Right lobe of liver (tissue), 6 donors: ENCODE measurements at places on chromosomes 3 and 15. TPM values are rescaled to one million over a fixed set of nuclear protein-coding genes. Genes with fewer than 3 reads are reported as not detected.

GRCh38 chr3:143239031-143239430 lies 119.5 kb downstream of the CHST2 start:
- no peak overlapping the region for H3K4me3 ChIP-seq
- H3K27ac ChIP-seq = no peak overlapping the region
- no peaks in the 10 kb centered on the region for H3K36me3 ChIP-seq
- no peaks in the 10 kb centered on the region for H3K4me1 ChIP-seq

- no peak overlapping the region for H3K27ac ChIP-seq
- no peak overlapping the region for H3K4me3 ChIP-seq
- no peaks in the 10 kb centered on the region for H3K4me1 ChIP-seq
- H3K36me3 ChIP-seq = peaks cover 4% of the 10 kb centered on the region
These were observed 3.2 kb downstream of the XYLB start for GRCh38 chr3:38349684-38350359.

DNA sequence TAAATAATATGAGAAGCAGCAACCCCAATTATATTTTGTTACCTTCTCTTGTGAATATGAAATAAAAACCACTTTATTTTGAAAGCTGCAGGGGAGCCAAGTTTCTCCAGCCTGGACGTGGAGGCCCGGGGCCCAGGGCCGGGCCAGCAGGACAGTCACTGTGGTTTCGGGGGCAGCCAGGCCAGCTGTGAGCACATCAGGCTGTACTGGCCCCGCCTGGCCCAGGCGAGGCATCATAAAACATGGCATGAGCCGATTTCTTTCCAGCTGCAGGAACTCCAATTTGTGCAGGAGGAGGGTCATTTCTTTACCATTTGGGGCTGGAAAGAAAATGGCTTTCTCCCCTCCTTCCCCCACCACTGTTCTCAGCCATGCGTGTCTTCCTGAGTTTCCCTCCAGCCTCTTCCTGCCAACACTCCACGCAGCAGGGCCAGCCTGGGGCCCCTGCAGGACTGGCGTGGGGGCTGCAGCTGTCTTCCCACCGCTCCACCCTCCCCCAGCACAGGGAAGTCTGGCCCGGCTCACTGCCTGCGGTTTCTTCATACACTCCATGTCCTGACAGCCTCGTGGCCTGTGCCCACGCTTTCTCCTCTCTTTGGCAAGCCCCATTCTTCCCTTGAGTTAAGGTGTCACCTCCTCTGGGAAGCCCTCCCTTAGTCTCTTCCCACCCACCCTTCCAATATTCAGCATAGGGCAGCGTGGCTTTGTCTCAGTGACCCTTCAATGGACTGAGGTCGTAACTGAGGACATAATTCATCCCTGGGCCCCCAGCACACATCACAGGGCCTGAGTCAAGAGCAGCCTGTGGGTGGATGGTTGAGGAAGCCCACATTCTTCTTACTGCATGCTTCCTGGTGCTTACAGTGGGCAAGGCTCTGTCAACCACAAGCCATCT lies 135.8 kb downstream of the CHSY1 start:
- H3K4me1 ChIP-seq = no peaks in the 10 kb centered on the region
- no peaks in the 10 kb centered on the region for H3K36me3 ChIP-seq
- DNase-seq = no peak
- H3K27ac ChIP-seq = no peak overlapping the region
- no peaks in the 10 kb centered on the region for H3K27me3 ChIP-seq
- H3K4me3 ChIP-seq = no peak overlapping the region

Gene PRSS50
- 0.42 TPM for total RNA-seq

Gene MUC13
- not detected for total RNA-seq

DNA sequence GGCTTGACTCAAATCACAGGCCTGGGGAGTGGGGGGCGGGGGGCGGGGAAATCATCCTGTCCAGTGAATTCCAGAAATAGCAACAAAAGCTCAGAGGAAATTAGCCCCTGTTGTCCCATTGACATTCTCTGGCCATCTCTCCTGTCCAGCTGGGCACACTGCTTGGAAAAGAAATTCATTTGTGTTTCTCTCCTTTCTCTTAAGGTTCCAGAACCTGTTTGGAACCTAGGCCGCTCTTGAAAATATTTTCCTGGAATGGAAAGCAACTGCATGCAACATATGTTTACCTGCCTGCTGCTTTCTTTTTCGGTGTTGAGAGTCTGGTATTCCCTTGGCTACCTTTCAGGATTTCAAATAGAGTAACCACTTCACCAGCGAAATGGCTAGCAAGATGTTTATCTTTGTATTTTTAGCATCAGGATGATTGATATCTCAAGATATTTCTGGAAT lies 169.0 kb downstream of the GHSR start:
- H3K36me3 ChIP-seq = no peaks in the 10 kb centered on the region
- no peak overlapping the region for H3K4me3 ChIP-seq
- no peak for DNase-seq
- no peaks in the 10 kb centered on the region for H3K27me3 ChIP-seq
- peak overlapping the region; percentile 25 for H3K27ac ChIP-seq

DNA sequence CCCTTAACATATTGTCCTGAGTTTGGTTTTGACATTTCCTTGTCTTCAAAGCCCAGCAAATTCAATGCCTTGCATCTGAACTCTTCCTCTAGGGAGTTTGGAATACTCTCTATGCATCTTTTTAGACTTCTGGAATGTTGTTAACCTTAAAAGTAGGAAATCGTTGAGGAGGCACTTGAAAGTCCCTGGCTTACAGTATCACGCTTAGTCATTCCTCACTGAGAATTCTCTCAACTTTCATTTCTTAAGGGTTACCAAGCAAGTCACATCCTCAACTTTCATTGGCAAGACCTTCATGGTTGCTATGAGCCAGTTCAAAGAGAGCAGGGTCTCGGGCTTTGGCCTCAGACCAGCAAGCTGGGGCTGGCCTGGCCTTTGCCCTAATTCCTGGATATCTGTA lies 89.9 kb downstream of the ASB7 start:
- H3K27ac ChIP-seq = no peak overlapping the region
- H3K27me3 ChIP-seq = no peaks in the 10 kb centered on the region
- H3K4me1 ChIP-seq = no peaks in the 10 kb centered on the region

GRCh38 chr3:55097441-55097840 lies 169.6 kb upstream of the LRTM1 start:
- DNase-seq = no peak
- no peaks in the 10 kb centered on the region for H3K27me3 ChIP-seq
- H3K4me1 ChIP-seq = no peaks in the 10 kb centered on the region
- no peaks in the 10 kb centered on the region for H3K36me3 ChIP-seq

- no peak for DNase-seq
- H3K4me3 ChIP-seq = no peak overlapping the region
- H3K27me3 ChIP-seq = no peaks in the 10 kb centered on the region
- no peaks in the 10 kb centered on the region for H3K36me3 ChIP-seq
These were observed 39.1 kb downstream of the DHX36 start for GRCh38 chr3:154285221-154285620.

Gene PLSCR5
- not detected for total RNA-seq

- no peaks in the 10 kb centered on the region for H3K4me1 ChIP-seq
- no peak overlapping the region for H3K27ac ChIP-seq
- H3K4me3 ChIP-seq = no peak overlapping the region
- DNase-seq = no peak
These were observed 7.0 kb upstream of the CPB1 start for GRCh38 chr3:148820361-148821245.

- H3K27ac ChIP-seq = no peak overlapping the region
- no peaks in the 10 kb centered on the region for H3K4me1 ChIP-seq
- H3K36me3 ChIP-seq = no peaks in the 10 kb centered on the region
- DNase-seq = no peak
- no peak overlapping the region for H3K4me3 ChIP-seq
These were observed 24.1 kb downstream of the SHC4 start for GRCh38 chr15:48939648-48940047.

Gene TMCO5A
- total RNA-seq = not detected

Gene SNX33
- 13.0 TPM for total RNA-seq

GRCh38 chr3:142027735-142028134 lies 121.6 kb downstream of the TFDP2 start:
- no peak for DNase-seq
- no peaks in the 10 kb centered on the region for H3K4me1 ChIP-seq
- no peaks in the 10 kb centered on the region for H3K36me3 ChIP-seq

Gene STOML1
- 7.2 TPM for total RNA-seq

GRCh38 chr3:8593021-8593827 lies 51.4 kb downstream of the SSUH2 start:
- no peaks in the 10 kb centered on the region for H3K4me1 ChIP-seq
- no peaks in the 10 kb centered on the region for H3K27me3 ChIP-seq
- H3K36me3 ChIP-seq = no peaks in the 10 kb centered on the region
- DNase-seq = no peak
- no peak overlapping the region for H3K27ac ChIP-seq
- H3K4me3 ChIP-seq = no peak overlapping the region

- no peak overlapping the region for H3K4me3 ChIP-seq
- H3K36me3 ChIP-seq = no peaks in the 10 kb centered on the region
- H3K27ac ChIP-seq = no peak overlapping the region
These were observed 278.1 kb upstream of the CADM2 start for GRCh38 chr3:84680700-84681099.

DNA sequence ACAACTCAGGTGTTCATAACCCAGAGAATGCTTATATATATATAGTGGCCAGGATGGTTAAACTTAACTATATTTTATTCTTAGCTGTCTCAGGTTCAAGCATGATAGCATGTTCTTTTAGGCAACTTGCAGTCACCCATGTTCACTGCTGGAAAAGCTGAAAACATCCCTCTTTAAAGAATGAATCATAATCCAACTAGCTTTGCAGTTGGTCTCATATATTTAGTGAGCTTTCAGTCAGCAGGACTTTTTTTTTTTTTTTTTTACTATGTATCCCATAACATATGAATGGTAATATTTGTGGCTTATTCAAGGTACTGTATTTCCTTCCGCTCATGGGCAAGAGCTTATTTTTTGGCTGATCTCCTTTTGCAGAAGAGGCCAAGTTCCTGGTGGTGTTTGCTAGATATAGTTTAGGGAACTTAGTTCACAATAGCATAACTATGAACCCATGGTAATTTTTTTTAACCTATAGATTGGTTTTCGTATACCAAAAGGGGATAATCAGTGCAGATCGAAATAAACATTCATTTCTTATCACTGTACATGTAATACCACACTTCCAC lies 77.6 kb downstream of the CMSS1 start:
- H3K27me3 ChIP-seq = no peaks in the 10 kb centered on the region
- H3K27ac ChIP-seq = no peak overlapping the region
- no peaks in the 10 kb centered on the region for H3K36me3 ChIP-seq
- DNase-seq = no peak
- H3K4me1 ChIP-seq = no peaks in the 10 kb centered on the region

- no peaks in the 10 kb centered on the region for H3K4me1 ChIP-seq
- H3K36me3 ChIP-seq = no peaks in the 10 kb centered on the region
- no peaks in the 10 kb centered on the region for H3K27me3 ChIP-seq
- no peak for DNase-seq
These were observed 1.8 kb downstream of the MUC4 start for GRCh38 chr3:195809796-195810454.

DNA sequence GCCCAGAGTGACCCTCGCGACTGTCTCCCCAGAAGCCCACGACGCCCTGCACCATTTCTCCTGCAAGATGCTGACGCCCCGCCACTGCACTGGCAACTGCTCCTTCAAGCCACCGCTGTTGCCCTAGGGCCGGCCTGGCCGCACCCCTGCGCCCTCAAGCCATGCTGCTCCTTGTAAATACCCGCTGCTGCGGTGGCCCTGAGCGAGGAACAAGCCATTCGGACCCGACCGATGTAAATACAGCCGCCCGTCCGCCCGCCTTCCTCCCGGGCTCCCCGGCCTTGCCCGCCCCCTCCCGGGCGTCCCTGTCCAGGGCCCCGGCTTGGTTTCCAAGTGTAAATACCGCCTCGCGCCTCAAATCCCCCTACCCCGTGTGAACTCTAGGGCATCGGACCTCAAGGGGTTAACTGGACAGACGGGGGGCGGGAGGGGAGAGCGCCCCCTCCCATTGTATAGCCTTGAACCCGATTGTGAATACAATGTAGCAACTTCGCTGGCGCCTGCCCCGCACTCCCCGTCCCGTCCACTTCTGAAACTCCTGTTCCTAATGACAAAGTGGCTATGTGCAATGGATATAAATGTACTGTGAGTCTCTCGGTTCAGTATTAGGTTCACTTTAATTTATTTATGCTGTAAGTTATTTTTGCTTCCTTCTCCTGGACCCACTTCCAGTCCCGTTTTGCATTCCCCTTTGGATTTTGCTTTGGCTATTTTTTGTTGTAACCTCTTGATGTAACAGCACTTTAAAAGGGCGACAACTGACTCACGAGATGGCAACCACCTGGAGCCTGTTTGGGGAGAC lies 5.9 kb downstream of the RNU6-1 start:
- peaks cover 46% of the 10 kb centered on the region for H3K27me3 ChIP-seq
- H3K36me3 ChIP-seq = no peaks in the 10 kb centered on the region
- no peak for DNase-seq
- no peak overlapping the region for H3K27ac ChIP-seq

DNA sequence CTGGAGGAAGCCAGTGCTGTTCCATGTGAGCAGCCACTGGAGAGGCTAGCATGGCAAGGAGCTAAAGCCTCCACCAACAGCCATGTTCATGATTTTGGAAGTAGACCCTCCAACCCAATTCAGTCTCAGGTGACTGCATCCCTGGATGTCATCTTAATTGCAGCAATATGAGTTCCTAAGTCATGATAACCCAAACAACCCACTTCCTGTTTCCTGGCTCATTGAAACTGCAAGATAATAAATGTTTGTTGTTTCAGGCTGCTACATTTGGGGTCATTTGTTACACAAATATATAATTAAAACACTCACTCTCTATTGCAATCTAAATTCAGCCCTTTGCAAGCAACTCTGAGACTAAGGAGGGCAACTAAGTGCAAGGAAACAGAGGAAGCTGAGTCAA lies 62.4 kb upstream of the SLC24A5 start:
- DNase-seq = no peak
- no peaks in the 10 kb centered on the region for H3K36me3 ChIP-seq
- H3K27ac ChIP-seq = no peak overlapping the region
- no peaks in the 10 kb centered on the region for H3K27me3 ChIP-seq

DNA sequence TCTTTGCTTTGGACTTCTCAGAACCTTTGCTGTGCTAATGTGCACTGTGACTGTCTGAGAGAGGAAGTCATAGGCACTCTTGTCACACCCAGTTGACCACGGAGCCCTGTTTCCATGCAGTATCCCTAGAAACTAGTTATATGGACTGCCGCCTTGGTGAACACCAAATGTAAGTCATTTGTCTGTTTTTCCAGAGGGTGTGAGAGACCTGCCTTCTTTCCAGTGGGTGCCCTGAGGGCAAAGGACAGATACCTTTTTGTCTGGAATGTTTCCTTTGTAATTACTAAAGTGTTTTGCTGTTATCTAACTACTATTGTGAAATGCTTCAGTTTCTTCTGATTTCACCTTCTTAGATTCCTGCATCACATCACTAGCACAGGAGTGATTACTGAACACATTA lies 91.8 kb downstream of the LARS2 start:
- H3K36me3 ChIP-seq = no peaks in the 10 kb centered on the region
- H3K27me3 ChIP-seq = no peaks in the 10 kb centered on the region
- no peaks in the 10 kb centered on the region for H3K4me1 ChIP-seq
- no peak overlapping the region for H3K27ac ChIP-seq

Gene NEK11
- total RNA-seq = 0.25 TPM

Gene JMJD7
- 8.3 TPM for total RNA-seq

GRCh38 chr3:120625159-120625586 lies 29.0 kb downstream of the NDUFB4 start:
- H3K27me3 ChIP-seq = no peaks in the 10 kb centered on the region
- peaks cover 35% of the 10 kb centered on the region for H3K36me3 ChIP-seq
- no peak overlapping the region for H3K27ac ChIP-seq
- H3K4me1 ChIP-seq = no peaks in the 10 kb centered on the region

Gene RNF168
- 7.5 TPM for total RNA-seq
